NCI-H2227 treated with DMSO at 0.1 percent for 48 hours (cell line): ENCODE measurements at places on chromosomes 3 and 15.

GRCh38 chr15:75153087-75153486, 48.6 kb upstream of the C15orf39 start:
- DNase-seq, result no peak

GRCh38 chr3:32226875-32227500, 11.5 kb upstream of the CMTM8 start:
- peak; percentile 44 for DNase-seq

DNA sequence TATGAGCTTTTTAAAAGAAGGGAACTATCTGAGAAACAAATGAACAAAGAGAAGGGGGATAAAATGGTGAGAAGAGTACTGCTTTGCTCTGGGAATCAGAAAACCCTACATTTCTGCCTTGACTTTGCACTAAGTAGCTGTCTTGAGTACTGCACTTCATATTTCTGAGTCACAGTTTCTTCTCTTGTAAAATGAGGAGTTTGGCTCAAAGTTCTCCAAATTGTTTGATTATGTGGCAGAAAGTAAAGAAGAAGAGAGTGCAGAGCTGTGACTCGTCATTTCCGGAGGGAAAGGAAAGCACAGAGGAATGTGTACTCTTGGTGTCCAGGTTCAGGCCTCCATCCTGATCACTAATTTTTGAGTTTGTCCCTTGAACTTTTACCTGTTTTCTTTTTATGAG, 54.7 kb downstream of the TP63 start:
- DNase-seq, result no peak

DNA sequence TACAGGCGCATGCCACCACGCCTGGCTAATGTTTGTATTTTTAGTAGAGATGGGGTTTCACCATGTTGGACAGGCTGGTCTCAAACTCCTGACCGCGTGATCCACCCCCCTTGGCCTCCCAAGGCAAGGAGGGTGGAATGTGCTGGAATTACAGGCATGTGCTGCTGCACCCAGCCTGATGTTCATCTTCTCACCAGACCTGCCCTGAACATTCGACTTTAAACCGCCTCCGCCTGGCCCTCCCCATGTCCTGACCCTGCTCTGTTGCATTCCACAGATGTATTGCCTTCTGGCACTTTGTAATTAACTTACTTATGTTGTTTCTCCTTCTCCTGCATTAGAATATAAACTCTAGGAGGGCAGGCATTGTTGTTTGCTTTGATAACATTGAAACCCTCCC, 102.1 kb downstream of the LINGO1 start:
- DNase-seq, result no peak

GRCh38 chr3:150762662-150763121, 277 bp downstream of the SIAH2 start:
- DNase-seq, result no peak

- DNase-seq, result no peak
Observed at GRCh38 chr15:90231028-90232017, 2.4 kb downstream of the CIB1 start.

- DNase-seq, result no peak
Observed at GRCh38 chr3:13093687-13094086, 20.5 kb upstream of the IQSEC1 start.

DNA sequence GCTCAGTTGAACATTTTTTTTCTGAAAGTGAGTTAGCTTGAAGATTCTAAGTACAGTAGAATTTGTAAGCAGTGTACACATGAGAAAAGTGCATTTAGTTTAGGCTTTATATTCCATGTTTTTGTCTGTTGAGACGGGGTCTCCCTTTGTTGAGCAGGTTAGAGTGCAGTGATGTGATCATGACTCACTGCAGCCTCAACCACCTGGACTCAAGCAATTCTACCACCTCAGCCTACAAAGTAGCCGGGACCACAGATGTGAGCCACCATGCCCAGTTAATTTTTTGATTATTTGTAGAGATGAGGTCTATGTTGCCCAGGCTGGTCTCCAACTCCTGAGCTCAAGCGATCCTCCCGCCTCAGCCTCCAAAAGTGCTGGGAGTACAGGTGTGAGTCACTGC, 5.3 kb upstream of the CSNK1G1 start:
- no peak for DNase-seq

GRCh38 chr15:42011074-42011473, 9.8 kb downstream of the PLA2G4E start:
- no peak for DNase-seq
